RPMI7951 (cell line): ENCODE measurements at places on chromosomes 7 and 10.

GRCh38 chr7:112965506-112965905 lies 121.1 kb downstream of the GPR85 start:
- DNase-seq: no peak

GRCh38 chr10:127374074-127374680 lies 174.9 kb upstream of the NPS start:
- no peak for DNase-seq

- DNase-seq: no peak
Observed at GRCh38 chr7:55474944-55475854, 97.1 kb downstream of the VOPP1 start.

GRCh38 chr7:2956526-2957368 lies 86.9 kb downstream of the CARD11 start:
- peak; percentile 84 for DNase-seq

DNA sequence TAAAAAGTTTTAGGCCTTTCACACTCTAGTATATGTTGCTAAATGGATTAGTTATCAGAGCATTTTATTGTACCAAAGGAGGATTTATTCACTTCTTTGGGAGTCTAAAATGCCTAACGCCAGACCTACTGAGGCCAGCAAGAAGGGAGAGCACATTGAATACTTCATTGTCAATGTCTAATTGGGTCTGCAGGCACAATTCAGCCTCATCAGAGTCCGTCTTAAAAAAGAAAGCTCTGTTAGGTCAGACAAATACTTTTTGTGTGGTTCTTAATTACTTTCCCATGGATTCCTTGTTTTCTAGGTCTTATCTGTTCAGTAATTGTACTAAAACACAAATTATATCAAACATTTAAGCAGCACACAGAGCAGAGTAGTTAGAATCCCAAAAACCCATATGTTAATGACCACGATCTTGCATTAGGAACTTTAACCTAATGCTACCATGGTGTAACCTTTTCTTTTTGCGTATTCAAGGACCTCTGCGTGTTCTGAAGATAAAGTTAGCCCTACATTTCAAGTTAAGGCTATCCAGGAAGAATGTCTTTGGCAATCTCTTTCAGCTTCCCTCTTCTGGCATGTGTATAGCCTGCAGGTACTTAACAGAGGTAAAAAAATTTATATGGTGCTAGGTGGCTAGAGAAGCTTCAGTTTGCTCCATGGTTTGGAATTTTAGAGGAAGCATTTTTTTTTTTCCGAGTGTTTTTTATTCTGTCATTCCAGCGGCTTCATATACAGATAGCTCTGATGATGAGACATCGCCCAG lies 45.7 kb upstream of the STRIP2 start:
- peak; percentile 12 for DNase-seq

GRCh38 chr10:65126288-65126687 lies 1605.1 kb downstream of the REEP3 start:
- DNase-seq: no peak

DNA sequence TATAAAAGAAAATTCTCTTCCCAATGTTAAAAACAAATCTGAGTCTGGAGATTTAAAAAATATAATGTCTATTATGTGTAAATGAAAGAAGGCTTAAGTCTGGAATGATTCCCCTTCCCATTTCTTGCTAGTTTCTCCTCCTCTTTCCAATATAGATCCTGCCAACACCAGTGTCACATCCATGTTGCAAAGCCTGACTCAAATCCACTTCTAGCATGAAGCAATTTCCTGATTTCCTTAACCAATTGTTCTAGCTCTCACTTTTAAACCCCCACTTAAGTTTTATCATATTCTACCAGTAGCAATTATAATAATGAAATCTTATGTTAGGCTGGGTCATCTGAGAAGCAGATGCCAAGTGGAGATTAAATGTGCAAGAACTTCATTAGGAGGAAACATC lies 100.1 kb upstream of the SEC61G start:
- no peak for DNase-seq

DNA sequence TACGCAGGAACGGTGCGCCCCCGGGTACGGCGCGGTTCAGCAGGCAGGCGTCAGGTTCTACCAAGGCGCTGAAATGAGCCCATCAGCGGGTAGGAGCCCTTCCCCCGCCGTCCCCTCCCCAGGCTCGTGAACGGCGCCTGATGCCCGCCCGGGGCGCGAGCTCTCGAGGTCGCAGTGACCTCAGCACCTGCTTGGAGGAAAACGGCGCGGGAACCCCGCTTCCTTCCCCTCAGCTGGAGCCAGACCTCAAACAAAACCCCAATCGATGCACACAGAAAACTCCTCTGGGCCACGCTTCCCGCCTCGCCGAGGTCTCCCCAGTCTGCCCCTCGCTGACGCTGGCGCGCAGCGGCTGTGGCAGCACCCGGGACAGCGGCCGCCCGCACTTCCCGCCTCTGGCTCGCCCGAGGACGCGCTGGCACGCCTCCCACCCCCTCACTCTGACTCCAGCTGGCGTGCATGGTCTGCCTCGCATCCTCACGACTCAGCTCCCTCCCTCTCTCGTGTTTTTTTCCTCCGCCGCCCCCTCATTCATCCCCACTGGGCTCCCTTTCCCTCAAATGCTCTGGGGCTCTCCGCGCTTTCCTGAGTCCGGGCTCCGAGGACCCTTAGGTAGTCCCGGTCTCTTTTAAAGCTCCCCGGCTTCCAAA lies 514 bp upstream of the GAD2 start:
- DNase-seq: peak; percentile 15

DNA sequence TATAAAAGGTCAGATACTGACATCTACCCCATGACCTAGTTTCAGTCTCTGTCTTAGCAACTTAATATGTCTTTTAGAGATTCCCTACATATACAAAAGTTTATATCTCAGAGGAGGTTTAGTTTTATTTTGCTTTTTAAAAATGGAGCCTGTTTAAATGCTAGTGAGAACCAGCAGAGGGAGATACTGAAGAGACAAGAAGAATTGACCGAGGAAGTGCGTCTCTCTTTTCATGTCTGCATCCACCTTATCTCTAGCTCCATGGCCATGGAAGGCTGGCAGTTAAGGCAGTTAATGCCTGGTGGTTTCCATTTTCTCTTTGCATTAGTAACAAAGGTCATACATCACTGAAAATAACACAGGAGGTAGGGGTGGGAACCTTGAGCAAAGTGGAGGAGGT lies 10.7 kb downstream of the SUV39H2 start:
- DNase-seq: peak; percentile 18

DNA sequence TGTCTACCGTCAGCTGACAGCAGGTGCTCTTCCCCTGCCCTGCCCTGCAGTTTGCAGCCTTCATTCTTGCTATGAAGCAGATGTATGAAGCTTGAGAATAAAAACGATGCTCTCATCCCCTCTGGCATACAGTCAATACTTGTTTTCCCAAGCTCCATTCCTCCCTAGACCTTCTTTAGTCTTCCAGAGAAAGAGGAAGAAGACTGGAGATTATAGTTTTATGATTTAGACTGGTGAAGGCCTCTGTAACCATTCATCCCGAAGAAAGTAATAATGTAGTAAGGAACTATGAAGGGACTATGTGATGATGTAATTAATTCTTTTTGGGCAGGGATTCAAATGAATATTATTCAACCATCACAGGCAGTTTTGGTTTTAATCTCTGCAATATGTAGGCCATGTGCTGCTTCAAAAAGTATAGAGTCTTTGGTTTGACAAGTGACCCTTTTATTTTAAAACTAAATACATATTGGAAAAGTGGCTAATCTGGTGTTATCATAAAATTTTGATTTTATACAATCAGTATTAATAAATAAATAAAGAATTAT lies 242.4 kb upstream of the KIAA1217 start:
- no peak for DNase-seq

DNA sequence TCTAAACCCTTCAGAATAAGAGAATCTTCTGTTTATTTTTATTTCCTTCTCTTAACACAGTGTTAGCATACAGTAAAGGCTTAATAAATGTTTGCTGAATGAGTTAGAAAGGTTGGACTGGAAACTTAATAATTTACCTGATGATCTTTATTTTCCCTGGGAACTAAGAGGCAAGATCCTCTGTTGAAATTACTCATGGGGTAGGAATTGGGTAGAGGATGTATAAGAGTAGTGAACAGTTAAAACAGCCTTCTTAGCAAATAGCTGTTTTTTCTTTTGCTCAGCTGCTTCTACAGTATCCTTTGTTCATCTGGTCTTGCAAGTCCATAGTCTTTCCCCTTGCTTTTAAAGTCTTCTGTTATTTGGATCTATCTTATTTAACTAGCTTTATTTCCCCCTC lies 80.0 kb downstream of the AKAP9 start:
- DNase-seq: no peak

- DNase-seq: no peak
Observed at GRCh38 chr10:12389154-12389734, 39.9 kb downstream of the CAMK1D start.

- DNase-seq: no peak
Observed at GRCh38 chr10:62471711-62472110, 97.5 kb downstream of the ZNF365 start.

DNA sequence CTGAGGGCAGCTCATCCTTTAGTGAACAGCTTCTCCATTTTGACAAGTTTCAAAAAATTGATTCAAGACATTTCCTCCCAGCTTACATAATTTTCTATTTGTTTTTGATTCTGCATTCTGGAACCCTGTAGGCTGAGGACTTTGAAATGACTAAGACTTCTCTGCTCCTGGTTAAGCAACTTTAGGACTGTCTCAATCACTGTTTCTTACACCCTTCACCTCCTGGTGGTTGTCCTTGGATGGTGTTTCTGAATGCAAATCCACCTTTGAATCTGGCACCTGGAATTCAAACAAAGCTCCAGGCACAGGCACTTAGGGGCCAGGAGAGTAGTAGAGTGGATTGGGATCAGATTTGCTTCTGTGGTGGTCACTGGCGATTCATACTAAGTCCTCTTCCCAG lies 595.5 kb downstream of the LRMDA start:
- no peak for DNase-seq

DNA sequence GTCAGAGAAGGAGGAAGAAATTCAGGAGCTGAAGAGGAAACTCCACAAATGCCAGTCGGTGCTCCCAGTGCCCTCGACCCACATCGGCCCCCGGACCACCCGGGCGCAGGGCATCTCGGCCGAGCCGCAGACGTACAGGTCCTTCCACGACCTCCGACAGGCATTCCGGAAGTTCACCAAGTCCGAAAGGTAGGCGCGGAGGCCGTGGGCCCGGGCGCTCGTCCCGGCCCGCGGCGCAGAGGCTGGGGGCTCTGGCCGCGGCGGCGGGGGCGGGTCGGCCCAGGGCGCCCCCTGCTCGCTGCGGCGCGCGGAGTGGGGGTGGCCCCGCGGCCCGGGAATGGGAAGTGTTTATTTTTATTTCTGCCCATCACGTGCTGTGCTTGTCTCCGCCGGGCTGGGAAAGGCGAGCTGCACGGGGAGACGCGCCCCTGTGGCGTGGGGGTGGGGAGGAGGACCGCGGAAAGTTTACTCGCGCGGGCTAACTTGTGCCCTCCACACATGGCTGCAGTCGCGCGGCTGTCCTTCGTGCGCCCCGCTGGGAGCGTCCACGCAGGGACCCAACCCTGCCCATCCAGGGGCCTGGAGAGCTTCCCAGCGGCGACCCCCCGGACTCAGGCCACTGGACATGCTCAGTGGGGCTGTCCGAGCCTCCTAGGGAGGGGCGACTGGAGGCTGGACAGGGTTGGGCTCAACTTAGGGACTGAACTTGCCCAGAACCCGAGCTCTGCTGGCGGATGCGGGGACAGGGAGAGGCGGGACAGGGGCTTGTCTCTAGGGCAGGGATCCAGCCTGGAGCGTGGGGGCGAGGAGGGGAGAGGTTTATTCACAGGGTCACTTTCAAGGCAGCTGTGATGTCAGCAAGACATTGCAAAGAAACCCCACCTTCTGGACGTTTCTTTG lies 82.6 kb upstream of the PRKG1 start:
- DNase-seq: no peak

DNA sequence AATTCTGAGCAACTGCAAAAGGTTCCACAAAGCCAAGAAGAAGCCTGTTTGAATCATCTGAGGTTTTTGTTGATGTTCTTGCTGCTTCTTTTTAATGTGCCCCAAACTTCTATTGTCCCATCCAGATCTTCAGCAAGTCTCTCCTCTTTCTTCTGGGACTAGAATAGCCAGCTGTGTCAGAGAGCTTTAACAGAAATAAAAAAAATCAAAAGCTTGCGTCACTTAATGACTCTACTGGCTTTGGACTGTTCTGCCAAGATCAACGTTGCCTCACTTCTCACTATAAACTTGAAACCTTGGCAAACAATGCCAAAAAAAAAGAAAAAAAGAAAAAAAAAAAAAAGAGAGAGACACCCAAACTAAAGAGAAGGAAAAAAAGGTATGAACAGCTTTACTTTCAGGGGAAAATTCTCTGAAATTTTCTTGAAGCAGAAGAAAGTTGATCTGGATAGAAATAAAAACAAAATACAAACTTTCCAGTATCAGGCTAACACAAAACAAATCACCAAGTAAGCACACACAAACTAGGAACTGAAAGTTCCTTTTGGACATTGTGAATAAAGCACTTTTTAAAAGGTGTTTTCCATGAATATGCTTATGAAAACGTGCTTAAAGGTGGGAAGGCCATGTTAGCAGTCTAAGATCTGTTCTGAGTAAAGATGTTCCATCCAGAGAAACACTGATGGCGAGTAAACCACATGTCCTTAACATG lies 14.8 kb downstream of the USP54 start:
- peak; percentile 15 for DNase-seq

DNA sequence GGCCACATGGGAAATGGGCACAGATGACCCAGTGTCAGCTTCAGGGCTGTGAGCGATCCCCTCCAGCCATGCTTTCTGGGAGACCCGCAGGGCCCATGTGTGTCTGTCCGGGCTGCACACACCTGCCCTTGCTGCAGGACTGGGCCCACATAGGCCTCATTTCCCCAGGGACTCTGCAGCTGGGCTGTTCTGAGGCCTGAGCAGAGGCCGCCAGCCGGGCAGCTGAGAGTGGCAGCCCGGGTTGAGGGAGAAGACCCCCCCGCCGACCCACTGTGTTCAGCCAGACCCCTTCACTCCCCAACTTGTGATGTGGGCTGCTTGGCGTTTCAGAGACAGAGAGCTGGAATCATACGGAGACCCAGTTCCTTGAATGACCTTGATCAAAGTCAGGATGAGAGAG lies 50.1 kb upstream of the DPYSL4 start:
- DNase-seq: no peak

- no peak for DNase-seq
Observed at GRCh38 chr7:44489955-44490350, 505 bp downstream of the NUDCD3 start.

GRCh38 chr10:17061418-17061817 lies 68.2 kb downstream of the CUBN start:
- DNase-seq: peak; percentile 55

DNA sequence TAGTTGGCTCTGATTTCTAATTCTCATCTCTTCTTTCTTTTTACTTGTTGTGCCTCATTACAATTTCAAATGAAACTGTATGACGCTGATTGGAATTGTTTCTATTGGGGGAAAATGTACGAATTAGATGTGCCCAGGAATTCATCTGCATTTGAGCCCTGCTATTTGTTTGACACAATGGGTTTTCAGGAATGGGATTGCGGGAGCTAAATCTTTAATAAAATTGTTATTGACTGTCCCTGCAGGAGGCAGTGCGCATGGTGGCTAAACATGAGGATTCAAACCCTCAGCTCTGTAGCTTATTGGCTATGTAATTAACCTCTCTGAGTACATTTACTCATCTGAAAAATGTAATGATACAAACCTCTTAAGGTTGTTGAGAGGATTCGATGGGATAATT lies 181.6 kb downstream of the NXPH1 start:
- no peak for DNase-seq

- peak; percentile 53 for DNase-seq
Observed at GRCh38 chr10:76974017-76974691, 663.5 kb downstream of the KCNMA1 start.

GRCh38 chr10:29681676-29682448 lies 47.1 kb upstream of the SVIL start:
- DNase-seq: no peak

- DNase-seq: no peak
Observed at GRCh38 chr7:73366127-73366526, 38.2 kb downstream of the FKBP6 start.
